ENCODE measurements at places on chromosomes 1 and 21. TPM values are rescaled to one million over a fixed set of nuclear protein-coding genes. Genes with fewer than 3 reads are reported as not detected.

WNT3A gene
- total RNA-seq = not detected

WLS gene
- total RNA-seq = 334 TPM

DNA sequence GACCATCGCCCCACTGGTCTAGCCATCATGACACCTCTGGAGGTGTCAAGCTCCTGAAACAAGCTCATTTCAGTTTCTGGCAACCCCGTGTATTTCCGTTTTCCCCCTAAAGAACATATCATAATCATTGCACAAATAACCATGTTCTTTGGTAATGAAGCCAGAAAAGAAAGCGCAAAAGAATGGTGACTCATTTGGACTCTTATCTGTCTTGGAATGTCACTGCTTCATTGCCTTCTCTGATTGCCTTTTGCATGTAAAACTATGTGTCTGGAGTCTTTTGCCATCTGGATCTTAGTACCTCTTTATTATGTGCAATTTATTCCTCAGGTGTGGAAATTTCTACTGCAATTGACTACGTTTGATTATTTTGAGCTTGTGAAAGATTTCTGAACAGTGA is 110.5 kb downstream of the COLGALT2 start:
- DNase-seq = no peak

DNA sequence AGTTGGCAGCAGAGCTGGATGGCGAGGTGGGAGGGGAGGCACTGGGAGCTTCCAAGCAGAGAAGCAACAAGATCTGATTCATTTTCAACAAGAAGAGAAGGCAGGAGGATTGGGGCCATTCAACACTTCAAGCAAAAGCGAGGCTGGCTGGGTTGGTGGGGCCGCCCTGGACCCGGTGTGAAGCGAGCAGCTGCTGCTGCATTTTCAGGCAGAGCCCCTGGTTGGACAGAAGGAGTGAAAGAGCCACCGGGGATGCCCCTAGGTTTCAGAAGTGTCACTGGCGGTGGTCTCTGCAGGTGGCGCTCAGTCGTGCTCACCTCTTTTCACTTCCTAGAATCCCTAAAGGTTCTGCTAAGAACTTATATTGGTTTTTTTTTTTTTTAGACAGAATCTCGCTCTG is 18.0 kb downstream of the SLC2A7 start:
- DNase-seq = no peak

- DNase-seq = no peak
Measured at GRCh38 chr1:230179249-230179648, 112.2 kb downstream of the GALNT2 start.
